Fibroblast of the aortic adventitia (primary cell): ENCODE measurements at places on chromosomes 1 and 21. TPM values are rescaled to one million over a fixed set of nuclear protein-coding genes. Genes with fewer than 3 reads are reported as not detected.

BLACAT1 gene
- 0.09 TPM in 1 of 2 replicates, not detected in the other for total RNA-seq

IFI44 gene
- 14.2 and 66.6 TPM in 2 replicates for total RNA-seq

DNA sequence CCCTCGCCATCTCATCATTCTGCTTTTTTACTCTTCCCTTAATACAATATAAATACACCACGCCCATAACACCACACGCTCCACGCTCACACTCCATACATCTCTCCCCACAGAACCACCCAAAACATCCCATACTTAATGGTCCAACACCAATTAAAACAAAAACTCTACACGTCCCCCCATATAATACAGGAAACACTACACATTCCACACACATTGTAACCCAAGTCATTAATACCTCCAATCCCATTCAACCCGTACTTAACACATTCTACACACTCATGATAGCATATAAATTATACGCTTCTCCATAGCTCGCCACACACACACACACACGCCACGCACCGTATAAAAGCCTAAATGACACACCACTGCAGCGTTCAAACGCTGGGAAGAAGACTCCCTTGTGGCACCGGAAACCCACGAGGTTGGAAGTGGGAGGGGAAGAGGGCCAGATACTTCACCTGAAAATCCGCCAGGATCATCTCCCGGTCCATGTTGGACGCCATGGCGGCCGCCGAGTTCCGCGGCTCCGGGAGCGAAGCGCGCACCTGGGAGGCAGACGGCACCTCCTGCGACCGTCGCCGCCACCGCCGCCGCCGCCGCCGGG lies 659 bp downstream of the FAF1 start:
- peak; percentile 42 for DNase-seq

GRCh38 chr1:22142315-22143064 lies 407 bp downstream of the WNT4 start:
- DNase-seq: peak; percentile 13

DNA sequence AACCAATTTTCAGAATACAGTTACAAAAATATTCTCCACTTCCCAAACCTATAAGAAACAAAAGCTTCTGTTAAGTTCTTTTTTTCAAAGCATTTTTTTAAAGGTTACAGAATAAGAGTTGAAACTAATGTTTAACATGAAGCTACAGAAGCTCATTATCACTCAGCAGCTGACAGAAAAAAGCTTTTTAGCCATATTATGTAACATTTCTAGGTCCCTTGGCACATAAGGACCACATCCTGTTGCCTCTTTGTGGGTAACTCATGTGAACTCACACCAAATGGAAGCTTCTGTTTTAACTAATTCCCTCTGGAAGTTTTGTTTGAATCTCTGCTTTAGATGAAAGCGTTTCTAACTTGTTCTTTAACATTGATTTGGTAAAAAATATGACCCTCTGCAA lies 242.5 kb upstream of the TMPRSS15 start:
- DNase-seq: no peak

GRCh38 chr1:178877896-178878295 lies 7.0 kb upstream of the ANGPTL1 start:
- no peak for DNase-seq

DNA sequence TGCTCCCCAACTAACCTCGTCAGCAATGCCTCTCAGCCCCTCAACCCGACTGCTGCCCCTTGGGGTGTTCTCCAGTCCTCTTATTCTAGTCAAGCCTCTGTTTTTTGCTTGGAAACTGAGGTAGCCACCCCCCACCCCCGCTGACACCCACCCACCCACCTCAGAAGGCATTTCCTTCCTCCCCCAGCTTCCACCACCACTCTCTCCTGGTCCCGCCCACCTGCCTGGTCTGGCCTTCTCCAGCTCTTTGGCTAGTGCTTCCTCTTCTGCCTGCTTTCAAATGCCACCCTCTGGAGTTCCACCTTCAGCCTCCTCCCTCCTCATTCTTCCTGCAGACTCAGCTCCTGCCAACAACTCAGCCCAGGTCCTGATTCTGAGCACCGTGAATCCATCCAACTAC lies 35.3 kb downstream of the OLFML2B start:
- DNase-seq: no peak

NPHS2 gene
- not detected in 2 replicates for total RNA-seq

DNA sequence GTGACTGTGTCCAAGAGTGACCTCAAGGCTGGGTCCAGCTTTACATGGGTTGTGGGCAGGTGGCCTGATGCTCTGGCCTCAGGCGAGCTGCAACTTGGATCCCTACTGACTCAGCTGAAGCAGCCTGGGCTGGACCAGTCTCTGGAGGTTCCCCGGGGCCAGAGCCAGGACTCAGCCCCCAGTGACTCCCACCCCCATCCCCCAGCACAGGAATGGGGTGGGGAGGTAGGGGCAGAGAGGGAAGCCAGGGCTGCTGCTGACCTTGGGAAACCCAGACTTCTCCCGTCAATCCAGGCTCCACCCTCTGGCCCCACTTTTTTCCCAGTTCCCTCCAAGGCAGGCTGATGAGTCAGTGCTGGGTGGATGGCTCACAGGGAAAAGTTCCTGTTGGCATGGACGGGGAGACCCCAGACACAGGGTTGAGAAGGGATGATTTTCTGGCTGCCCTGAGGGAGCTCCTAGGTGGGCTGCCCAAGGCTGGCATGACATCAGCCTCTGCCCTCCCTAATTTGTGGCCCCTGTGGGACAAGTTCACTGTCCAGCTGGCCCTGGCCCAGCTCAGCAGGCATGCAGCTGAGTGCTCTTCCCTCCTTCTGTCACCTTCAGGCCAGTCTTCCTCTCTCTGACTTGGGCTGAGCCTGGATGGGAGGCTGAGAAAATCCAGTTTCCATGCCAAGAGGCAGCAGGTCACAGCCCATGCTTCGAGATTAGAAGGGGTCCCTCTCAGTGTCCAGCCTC lies 2.2 kb downstream of the ZC3H12A start:
- peak; percentile 94 for DNase-seq

PLA2G4A gene
- total RNA-seq: 7.3 and 74.7 TPM in 2 replicates

CHI3L1 gene
- total RNA-seq: 3.0 and 5.5 TPM in 2 replicates

- no peak for DNase-seq
These were observed 673.3 kb downstream of the BRINP3 start for GRCh38 chr1:189804352-189804751.

GRCh38 chr21:33858667-33859372 lies 56.8 kb downstream of the ATP5PO start:
- DNase-seq: peak; percentile 33

- DNase-seq: peak; percentile 59
These were observed 45.8 kb downstream of the TTC39A start for GRCh38 chr1:51284487-51284954.

KCNJ10 gene
- not detected in 2 replicates for total RNA-seq

- DNase-seq: no peak
These were observed 90.2 kb downstream of the SPSB1 start for GRCh38 chr1:9382643-9383491.

GRCh38 chr1:203026666-203027663 lies 674 bp downstream of the PPFIA4 start:
- no peak for DNase-seq
